Activated T-helper 9 cell treated with anti-CD3 and anti-CD28 coated beads, Interleukin-2, amount 50 U/mL, for 16 hours (primary cell): ENCODE measurements at places on chromosomes 11 and 22.

DNA sequence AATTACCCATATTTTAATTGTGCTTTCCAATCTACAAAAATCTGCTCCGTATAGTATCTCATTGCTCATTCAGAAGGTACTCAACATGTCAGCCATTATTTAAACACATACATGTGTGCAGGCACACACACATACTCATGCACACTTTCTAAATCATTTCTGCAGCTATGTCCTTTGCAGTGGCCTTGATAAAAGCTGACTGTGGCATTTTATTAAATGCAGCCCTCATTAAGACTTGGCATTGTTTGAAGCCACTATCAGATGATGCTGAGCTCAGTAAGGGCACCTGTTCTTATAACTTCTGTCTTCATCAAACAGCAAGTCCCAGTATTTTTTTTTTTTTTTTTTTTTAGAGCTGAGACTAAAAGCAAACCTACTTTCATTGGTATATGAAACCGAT lies 1071.9 kb upstream of the CCDC90B start:
- DNase-seq, result no peak

DNA sequence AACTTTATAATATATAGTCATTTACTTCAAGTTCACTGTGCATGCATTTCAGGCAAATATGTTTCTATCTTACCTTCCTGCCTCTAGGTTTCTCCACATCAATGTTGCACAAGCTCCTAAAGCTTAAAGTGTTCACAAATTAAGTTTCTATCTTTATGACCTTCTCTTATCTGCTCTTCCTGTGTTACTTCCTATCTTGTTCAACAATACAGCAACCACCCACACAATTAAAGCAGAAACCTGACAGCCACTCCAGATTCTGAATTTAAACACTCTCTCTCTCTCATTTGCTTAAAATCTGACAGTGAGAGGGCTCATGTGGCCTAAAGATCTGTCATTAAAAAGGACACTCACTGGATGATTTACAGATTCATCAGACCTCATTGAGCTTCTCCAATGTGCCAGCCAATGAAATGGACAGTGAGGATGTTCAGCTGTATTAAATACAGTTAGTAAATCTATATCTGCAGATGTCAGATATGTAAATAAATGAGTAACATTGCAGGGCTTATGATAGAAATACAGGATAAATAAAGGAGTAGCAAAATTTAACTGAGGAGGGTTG lies 10.9 kb downstream of the PDGFD start:
- DNase-seq, result no peak

- DNase-seq, result no peak
Observed at GRCh38 chr22:50144005-50144614, 26.4 kb upstream of the PANX2 start.

GRCh38 chr22:50439871-50440331 lies 34.9 kb downstream of the SBF1 start:
- DNase-seq, result no peak

DNA sequence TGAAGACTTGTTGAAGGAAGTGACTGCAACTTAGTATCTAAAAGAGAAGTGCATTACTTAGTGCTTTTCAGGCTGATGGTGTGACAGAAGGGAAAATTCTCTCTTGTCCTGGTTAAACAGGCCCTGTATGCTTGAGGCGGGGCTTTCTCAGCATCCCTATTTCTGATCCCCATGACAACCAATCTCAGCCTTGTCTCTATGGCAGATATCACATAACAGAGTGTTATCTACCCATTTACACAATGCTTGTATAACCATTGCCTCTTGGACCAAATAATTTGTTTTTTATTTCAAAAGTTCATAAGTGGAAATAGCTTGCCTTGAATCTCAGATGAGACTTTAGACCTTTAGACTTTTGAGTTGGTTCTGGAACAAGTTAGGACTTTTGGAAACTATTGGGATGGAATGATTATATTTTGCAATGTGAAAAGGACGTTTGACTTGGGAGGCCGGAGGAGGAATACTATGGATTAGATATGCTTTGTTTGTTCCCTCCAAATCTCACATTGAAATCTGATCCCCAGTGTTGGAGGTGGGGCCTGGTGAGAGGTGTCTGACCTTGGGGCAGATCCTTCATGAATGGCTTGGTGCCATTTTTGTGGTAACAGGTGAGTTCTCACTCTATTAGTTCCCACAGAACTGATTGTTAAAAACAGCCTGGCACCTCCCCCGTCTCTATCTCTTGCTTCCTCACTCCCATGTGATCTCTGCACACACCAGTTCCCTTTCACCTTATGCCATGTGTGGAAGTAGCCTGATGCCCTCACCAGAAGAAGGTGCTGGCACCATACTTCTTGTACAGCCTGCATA lies 3.1 kb upstream of the GLYAT start:
- DNase-seq, result no peak

- no peak for DNase-seq
Observed at GRCh38 chr11:12749442-12749841, 75.2 kb downstream of the TEAD1 start.

DNA sequence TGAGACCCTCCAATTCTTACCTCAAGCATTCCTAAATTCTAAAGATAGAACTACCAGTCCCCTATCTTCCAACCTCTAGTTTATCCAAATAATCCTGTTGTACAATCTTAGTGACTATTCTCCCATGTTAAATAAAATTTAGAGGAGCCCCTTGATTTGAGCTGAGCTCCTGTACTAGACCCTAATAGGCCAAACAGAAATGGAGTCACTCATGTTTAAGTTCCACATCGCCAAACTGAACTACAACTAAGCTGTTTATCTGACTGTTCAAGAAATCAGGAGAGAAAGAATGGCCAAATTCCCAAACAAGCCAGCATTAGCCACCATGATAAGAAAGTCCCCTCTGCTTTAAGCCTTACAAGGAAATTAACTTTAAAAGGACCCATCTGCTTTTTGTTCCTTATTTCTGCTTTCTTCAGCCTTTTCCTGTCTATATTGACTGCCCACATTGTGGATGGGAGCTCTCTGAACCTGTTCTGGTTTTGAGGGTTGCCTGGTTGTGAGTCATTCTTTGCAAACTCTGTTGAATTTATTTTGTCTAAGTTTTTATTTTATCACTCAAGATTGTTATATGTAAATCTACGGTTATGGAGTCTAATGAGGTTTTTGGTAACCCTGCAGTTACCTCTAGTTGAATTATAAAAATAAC lies 90.4 kb downstream of the TTC28 start:
- no peak for DNase-seq

GRCh38 chr11:43830928-43831440 lies 49.6 kb upstream of the ALKBH3 start:
- peak; percentile 32 for DNase-seq
